ENCODE measurements at places on chromosomes 1 and 21. TPM values are rescaled to one million over a fixed set of nuclear protein-coding genes. Genes with fewer than 3 reads are reported as not detected.

Gene ATP13A2
- 20.8 TPM for total RNA-seq

Gene TNFRSF18
- total RNA-seq: not detected

Gene SLC2A5
- total RNA-seq: 0.17 TPM

Gene ITPKB
- total RNA-seq: 2.7 TPM

Gene S100A9
- 0.65 TPM for total RNA-seq

Gene CYB5RL
- 3.1 TPM for total RNA-seq

Gene SYTL1
- 0.50 TPM for total RNA-seq

Gene TMEM51
- total RNA-seq: 44.7 TPM

Gene LRRC71
- total RNA-seq: 0.20 TPM

Gene RNU1-1
- not detected for total RNA-seq

Gene FCRL2
- total RNA-seq: not detected

Gene UMODL1
- not detected for total RNA-seq

Gene GNAT2
- total RNA-seq: not detected

Gene ADGRL4
- not detected for total RNA-seq

Gene ZC3H12A
- 20.1 TPM for total RNA-seq

Gene CNR2
- total RNA-seq: not detected

Gene PRAMEF13
- not detected for total RNA-seq

Gene PRDM16
- 0.08 TPM for total RNA-seq

Gene TDRD10
- not detected for total RNA-seq

Gene LCE2C
- total RNA-seq: not detected

Gene SPATA21
- 0.06 TPM for total RNA-seq
